Epithelial cell of proximal tubule (primary cell): ENCODE measurements at places on chromosomes 4 and X.
A peak's percentile ranks its signal among the peaks of the same experiment; 100 is the strongest.

DNA sequence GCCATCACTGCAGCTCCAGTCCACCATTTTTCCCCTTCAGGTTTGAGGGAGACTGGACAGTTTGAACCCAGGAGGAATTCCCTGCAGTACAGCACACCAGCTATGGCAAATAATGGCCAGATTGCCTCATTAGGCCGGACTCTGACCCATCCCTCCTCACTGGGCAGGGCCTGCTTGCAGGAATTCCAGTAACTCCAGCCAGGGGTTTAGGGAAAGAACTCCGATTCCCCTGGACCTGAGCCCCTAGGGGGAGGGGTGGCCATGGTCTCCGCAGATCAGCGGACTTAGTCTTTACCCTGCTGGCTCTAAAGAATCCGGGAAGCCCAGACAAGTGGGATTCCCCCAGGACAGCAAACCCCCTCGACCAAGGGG is 342.8 kb downstream of the DMD start:
- no peak for DNase-seq

DNA sequence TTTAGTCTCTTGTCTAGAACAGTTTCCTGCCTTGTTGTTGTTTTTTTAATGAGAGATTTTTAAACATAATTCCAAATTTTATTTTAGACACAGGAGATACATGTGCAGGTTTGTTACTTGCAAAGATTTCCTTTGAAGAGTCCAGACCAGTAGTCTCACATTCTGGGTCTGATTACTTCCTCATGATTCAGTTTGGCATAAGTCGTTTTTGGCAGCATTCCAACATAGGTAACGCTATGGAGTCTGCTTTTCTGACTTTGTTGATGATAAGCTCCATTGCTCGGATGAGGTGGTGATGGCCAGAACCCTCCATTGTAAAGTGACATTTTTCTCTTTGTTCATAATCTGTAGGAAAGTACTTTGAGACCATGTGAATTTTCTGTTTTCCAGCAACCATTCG is 74.7 kb downstream of the CLCN4 start:
- DNase-seq = no peak

DNA sequence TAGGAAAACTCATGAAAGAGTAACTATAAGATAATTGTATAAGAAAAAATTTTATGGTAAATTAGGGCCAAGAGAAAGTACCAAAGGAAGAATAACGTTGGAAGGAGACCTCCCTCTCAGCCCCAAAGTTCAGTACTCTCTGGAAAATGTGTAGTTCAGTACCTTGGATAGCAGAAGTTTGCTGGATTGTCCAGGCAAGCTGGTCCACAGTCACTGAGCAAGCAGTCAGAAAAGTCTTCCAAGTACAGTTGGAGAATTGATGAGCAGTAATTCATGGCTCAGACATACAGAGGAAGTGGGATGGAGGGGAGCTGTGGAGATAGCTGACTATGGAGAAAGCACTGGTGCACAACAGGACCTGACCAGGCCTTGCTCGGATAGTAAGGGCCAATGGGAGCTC is 598.2 kb upstream of the NDST4 start:
- DNase-seq = no peak

- DNase-seq = no peak
Measured at GRCh38 chr4:67152976-67153375, 392.3 kb downstream of the CENPC start.

GRCh38 chrX:63751481-63751880 is 33.5 kb downstream of the ARHGEF9 start:
- DNase-seq = no peak

- DNase-seq = no peak
Measured at GRCh38 chr4:77127837-77128621, 29.0 kb upstream of the CCNG2 start.

DNA sequence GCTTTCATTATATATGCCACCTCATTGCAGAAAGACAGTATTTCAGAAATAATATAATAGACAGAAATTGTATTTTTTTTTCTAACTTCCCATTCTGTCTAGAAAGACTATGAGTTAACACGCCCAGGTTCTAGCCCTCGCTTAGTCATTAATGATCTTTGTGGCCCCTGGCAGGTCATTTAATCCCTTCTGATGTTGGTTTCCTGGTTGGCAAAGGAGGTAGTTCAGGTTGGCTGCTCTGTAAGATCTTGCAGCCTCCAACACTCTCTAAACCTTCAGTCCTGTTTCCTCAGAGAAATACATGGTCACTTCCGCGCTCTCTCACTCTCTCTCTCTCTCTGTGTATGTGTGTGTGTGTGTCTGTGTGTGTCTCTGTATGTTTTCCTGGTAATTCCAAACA is 156.3 kb upstream of the NOCT start:
- DNase-seq = peak; percentile 73

DNA sequence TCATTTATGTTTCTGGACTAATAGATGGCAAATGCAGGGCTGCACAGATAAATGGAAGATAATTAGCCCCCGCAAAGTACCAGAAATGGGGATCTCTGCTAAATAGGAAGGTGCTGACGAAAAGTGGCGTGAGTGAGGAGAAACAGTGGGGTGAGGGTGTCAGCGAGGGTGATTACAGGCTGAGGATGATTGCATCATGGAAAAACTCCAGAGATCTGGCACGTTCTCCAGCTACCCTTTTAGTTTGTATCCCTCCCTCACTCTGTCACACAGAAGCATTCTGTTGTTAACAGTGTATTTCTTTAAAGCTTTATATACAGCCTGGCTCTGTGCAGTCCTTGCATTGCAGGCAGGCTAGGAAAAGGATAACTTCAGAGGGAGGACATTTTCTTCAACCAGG is 309.6 kb upstream of the DDX53 start:
- DNase-seq = no peak

GRCh38 chrX:138026211-138026610 is 460.3 kb downstream of the ZIC3 start:
- DNase-seq = no peak

DNA sequence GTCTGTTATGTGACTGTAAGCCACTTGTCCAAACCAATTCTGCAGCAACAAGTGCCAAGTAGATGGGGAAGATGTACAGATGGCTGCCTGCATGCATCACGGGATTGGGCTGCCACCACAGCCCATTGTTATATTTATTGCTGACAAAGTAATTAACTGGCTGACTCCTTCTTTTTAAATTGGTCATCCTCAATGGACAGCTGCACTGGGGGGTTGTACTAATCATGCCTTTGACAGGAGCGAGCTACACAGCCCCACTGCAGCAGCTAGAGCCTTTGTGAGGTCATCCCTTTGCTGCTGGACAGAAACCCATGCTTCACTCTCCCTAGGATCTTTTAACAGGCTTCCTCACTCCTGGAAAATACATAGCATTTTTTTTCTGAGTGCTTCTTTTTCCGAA is 146.7 kb upstream of the CXXC4 start:
- no peak for DNase-seq

DNA sequence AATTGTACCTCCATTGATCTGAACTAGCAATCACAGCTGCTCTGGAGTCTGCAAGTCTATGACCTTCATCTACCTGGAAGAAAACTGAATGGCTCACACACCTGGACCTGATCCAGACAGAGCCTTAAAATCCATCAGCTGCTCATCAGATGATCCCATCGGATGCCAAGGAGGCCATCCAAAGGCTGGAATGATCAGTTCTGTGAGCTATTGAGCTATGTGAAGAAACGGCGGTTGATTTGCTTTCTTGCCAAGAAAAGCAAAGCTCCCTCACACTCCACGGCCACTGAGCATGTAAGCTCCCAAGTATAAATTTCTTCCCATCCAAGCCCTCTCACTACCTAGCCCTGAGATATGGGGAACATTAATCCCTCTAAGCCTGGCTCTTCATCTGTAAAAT is 63.1 kb downstream of the RELL1 start:
- DNase-seq = no peak

- DNase-seq = no peak
Measured at GRCh38 chrX:110145854-110146253, 142.9 kb downstream of the TMEM164 start.

GRCh38 chrX:23811656-23812055 is 28.7 kb downstream of the SAT1 start:
- DNase-seq = no peak
